ENCODE measurements at places on chromosomes 6 and 20. TPM values are rescaled to one million over a fixed set of nuclear protein-coding genes. Genes with fewer than 3 reads are reported as not detected.

The FLRT3 gene
- 3.2 TPM for total RNA-seq

The BACH2 gene
- total RNA-seq, result 2.5 TPM

The PRND gene
- not detected for total RNA-seq

The PSORS1C2 gene
- 0.07 TPM for total RNA-seq

The PPP1R3G gene
- 0.48 TPM for total RNA-seq

The COQ3 gene
- total RNA-seq, result 10.1 TPM

The SYNGAP1 gene
- total RNA-seq, result 8.3 TPM

The LY6G6D gene
- total RNA-seq, result 2.8 TPM

The IMPG1 gene
- not detected for total RNA-seq
